ENCODE measurements at places on chromosomes 13 and 19.
A peak's percentile ranks its signal among the peaks of the same experiment; 100 is the strongest.

DNA sequence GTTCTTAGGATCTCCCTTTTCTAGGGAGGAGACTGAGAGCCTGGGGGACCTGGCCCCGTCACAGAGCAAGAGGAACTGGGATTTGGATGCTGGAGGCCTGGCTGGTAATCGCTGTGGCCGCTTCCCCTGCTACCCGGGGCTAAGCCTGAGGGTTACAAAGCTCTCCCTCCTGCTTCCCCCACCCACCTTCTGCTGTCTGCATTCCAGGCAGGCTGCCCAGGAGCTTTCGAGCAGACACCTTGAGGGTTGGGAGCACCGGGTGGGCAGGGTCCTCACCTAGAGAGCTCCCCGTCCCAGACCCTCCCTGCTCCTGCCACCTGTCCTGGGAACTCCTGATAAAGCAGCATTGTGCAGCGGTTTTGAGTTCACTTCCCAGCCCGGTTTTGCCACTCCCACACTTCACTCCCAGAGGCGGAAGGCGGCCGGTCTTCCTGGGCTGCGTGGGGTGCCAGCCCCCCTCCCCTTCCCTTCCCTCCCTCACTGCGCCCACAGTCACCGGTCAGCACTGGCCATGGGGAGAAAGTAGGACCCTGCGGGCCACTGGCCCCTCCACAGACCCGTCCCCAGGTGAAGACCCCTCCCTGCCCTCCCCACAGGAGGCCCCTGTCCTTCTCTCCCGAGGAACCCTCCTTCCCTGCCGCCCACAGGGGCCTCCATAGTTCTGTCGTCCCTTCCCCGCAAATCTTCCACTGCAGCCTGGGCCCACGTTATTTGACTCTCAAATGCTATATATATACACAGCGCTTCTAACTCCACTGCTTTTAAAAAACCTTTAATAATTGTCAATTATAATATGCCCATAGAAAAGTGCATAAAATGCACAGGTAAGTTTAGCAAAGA lies 8.1 kb downstream of the PAK4 start:
- DNase-seq = no peak

- no peak for DNase-seq
Observed at GRCh38 chr13:30194906-30195305, 112.4 kb downstream of the KATNAL1 start.

DNA sequence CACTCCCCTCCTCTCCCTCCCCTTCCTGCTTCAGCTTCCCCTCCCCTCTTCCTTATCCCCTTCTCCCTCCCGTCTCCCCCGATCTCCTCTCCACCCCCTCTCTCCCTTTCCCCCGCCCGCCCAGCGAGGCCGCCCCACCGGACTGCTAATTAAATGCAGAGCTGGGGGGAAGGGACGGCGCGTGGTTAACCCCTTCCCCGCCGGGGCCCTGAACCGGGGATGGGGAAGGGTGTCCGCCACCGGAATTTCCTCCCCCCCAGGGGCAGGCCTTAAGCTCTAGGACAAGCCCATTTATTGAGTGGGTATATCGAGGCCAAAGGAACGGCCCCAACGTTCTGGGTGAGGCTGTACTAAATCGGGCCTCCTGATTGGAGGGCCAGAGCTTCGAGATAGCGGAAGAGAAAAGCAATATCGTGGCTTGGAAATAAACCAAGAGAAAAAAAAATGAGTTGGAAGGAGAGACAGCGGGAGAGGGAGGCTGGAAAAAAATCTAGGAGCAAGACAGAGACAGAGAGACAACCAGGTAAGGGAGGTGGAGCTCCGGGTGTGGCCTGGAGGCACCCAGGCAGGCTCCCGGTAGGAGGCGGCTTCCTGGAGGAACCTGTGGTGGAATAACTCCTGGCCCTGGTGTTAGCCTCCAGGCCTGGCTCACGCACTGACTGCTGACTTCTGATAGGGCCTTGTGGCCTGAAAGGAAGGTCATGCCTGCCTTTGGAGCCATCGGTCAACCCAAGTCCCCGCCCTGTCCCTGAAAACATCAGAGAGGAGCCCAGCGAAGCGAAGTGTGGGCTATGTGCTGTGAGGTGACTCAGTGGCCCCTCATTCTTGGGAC lies 11.6 kb upstream of the JUND start:
- DNase-seq = peak; percentile 54

DNA sequence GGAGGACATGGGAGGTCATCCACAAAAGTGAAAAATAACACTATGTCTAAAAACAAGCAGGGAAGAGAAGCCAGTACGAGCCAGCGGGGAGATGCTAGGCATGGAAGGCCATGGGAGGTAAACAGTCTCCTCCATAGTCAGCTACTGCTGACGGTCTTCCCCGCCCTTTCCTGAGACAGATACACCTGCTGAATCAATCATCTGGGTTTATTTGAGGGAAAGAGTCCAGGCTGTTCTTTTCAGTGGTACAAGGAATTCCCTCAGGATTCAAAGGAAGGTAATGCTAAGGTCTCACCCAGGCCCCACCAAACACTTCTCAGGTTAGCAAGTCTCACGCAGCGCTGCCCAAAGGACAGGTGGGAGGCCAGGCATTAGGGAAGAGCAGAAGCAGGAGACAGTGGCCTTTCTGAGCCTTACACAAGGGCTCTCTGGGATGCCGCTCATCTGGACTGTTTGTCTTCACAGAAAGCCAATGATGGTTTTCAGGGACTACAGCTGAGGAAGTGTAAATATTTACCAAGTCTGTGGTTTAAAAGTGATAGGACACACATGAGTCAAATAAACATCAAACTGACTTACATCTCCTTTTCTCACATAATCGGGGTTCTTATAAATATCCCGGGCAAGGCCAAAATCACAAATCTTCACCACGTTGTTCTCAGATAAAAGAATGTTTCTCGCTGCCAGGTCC lies 173.9 kb downstream of the FLT1 start:
- DNase-seq = no peak

DNA sequence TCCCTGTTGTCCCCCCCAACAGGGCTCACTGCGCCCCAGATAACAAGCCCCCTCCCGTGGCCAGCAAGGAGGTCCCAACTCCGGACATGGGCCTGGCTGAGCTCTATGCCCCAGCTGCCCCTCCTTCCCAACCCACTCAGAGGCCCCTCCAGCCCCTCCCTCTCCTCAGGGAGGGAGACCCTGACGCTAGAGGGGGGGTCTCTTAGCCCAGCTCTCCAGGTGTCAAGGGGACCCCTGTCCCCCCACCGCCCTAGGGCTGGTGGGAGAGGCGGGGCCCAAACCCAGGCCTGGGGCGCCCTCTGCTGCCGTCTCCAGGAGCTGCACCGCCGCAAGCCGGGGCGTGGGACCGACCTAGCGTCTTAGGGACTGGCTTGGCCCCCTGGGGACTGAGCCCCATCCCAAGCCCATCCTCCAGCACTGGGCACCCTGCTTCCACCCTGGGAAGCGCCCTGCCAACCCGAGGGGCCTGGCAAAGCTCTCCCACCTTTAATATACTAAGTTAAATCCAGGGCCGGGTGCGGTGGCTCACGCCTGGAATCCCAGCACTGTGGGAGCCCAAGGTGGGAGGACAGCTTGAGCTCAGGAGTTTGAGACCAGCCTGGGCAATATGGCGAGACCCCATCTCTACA lies 1.4 kb downstream of the GRIN3B start:
- DNase-seq = no peak

DNA sequence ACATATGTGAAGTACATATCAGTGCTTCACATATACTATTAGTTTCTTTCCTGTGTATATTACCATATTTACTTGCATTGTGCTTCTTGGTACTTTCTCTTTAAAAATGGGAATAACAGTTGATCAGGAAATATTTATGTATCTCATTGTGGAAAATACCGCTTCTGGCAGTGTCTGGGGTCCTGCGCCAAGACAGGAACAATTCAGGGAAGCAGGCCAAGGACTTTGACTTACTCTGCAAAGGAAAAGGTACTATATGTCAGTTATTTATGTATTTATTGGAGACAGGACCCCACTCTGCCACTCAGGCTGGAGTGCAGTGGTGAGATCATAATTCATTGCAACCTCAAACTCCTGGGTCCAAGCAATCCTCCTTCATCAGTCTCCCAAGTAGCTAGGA lies 57.7 kb upstream of the NBEA start:
- DNase-seq = no peak

- DNase-seq = no peak
Observed at GRCh38 chr19:10052602-10053360, 33.3 kb upstream of the SHFL start.

DNA sequence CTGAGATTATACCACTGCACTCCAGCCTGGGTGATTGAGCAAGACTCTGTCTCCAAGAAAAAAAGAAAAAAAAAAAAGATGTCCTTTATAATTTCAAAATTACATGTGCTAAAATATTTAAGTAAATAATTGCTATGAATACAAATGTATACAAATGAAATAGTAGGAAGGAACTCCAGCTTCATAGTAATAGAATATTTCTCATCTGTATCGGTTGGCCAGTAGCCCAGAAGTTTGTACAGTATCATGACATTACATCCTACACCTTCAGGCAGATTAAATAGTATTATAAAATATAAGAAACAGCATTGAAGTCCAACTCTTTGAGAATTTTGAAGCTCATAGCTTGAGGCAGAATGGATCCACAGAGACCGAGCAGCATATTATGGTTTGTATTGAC lies 36.5 kb upstream of the CLDN10 start:
- no peak for DNase-seq

DNA sequence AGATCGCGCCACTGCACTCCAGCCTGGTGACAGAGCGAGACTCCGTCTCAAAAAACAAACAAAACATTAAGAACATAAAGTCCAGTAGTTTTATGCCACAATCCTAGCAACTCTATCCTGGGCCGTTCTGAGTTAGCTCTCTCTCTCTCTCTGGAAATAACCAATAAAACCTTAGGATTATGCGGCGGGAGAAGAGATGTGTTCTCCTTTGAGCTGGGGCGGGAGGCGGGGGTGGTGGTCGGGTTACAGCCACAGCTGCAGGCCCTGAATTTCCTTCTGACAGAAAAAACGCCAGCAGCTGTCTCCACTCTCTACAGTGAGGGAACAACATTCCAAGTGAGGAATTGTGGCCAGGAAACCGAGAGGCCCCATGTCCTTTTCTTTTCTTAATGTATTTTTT lies 9.1 kb upstream of the PNMA8A start:
- DNase-seq = no peak

DNA sequence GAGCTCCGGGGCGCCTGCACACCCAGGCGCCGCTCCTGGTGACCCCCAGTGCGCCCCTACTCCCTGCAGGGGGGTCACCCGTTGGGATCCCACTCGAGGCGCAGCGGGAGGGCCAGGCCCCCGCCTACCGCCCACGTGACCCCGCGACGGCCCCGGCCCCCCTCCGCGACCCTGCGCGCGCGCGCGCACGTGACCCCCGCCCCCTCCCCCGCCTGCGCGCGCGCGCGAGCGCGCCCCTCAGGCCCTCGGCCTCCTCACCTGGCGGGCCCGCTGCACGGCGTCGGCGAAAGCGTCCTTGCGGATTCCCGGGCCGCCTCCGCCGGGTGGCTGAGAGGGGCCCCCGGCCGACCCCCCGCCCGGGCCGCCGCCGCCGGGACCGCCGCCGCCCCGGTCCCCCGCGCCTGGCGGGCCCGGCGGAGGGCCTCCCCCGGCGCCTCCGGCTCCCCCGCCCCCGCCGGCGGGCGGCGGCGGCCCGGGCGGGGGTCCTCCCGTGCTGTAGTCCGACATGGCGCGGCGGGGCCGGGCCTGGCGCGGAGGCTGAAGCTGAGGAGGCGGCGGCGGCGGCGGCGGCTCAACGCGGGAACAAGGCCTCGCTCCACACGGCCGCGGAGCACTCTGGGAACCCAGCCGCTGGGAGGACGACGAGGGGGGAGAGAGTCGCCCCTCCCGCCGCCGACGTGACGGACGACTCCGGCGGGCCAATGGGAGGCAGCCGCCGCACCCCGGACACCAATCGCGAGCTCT lies at the start of gene KHSRP:
Gene KHSRP, minus strand, starts transcription at position 617 of the 744 bp plus-strand sequence. Its CDS starts 110 bp downstream, at position 507.
- DNase-seq = no peak

- DNase-seq = peak; percentile 66
Observed at GRCh38 chr19:19661675-19662251, 1.7 kb downstream of the ATP13A1 start.

- DNase-seq = no peak
Observed at GRCh38 chr13:54394085-54394700, 1365.6 kb downstream of the OLFM4 start.

DNA sequence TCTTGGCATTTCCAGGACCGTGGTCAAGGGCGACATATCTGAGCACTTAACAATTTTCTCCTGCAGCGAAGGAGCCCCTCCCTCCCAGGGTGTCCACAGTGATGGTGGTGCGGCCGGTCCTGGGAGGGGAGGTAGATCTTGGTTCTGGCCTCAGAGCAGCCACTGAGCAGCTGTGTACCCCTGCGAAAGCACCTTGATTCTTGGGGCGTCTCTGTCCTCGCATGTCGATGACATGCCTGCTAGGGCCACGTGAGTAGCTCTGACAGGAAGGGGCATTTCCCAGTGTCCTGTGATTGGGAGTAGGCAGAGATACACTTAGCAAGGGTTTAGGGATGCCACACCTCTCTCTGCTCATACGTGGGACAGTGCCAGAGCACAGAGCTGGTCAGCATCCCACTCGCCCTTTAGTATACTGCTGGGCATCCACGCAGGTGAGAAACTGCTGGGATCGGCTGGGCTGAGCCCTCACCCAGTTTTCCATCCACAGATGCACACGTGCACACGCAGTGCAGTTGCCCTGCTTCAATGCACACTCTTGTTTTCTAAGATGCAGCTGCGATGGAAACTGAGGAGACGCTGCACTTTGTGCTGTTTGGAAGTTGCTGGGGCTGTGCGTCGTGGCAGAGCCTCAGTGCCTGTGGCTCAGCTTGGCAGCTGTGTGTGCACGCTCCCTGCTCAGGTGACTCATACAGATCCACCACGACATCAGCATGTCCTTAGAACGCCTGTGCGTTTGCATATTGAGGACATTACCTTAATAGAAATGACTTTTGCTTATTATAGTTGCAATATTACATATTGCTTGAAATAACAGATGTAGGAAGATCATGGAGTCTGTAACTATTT lies 66.8 kb downstream of the TEX29 start:
- DNase-seq = no peak

GRCh38 chr13:18944501-18945068 lies 237.0 kb downstream of the TUBA3C start:
- no peak for DNase-seq

DNA sequence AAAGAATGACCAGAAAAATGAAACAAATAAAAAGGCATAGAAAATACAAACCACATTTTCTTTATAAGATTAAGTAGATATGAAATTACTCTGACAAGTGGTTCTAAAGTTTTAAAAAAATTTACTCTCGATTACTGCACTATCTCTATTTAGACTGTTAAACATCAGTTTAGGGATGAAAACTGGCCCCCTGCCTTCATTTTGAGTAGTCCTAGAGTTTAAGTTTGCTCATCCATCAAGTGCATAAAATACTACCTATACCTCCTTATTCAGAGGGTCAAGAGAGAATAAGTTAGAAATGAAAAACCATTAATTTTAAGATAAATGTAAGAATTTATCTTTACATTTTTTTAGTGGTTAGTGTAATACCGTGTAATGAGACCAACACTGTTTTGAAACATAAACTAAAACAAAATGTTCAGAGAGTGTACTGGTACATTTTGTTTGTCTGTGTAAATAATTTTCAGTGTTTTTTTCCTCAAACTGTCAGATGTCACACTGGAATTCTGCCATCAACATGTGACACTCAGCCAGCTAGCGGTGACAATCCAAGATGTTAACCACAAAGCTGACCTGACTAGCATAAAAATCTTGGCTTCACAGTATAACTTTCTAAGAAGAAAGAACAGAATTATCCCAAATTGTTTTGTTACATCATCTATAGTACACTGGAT lies 184.8 kb upstream of the PCDH20 start:
- DNase-seq = peak; percentile 71
